ENCODE measurements at places on chromosomes 2 and 18. TPM values are rescaled to one million over a fixed set of nuclear protein-coding genes. Genes with fewer than 3 reads are reported as not detected.

ALPP gene
- not detected for total RNA-seq

TUBB8B gene
- 1.4 TPM for total RNA-seq

UGT1A1 gene
- total RNA-seq, result not detected

CYP27A1 gene
- 24.7 TPM for total RNA-seq

FMNL2 gene
- 42.4 TPM for total RNA-seq

- no peak overlapping the region for H3K4me3 ChIP-seq
- H3K27me3 ChIP-seq, result no peaks in the 10 kb centered on the region
- no peaks in the 10 kb centered on the region for H3K4me1 ChIP-seq
- H3K36me3 ChIP-seq, result no peaks in the 10 kb centered on the region
- no peak overlapping the region for H3K27ac ChIP-seq
Measured at GRCh38 chr2:231882646-231883045, 43.5 kb downstream of the NPPC start.

DNA sequence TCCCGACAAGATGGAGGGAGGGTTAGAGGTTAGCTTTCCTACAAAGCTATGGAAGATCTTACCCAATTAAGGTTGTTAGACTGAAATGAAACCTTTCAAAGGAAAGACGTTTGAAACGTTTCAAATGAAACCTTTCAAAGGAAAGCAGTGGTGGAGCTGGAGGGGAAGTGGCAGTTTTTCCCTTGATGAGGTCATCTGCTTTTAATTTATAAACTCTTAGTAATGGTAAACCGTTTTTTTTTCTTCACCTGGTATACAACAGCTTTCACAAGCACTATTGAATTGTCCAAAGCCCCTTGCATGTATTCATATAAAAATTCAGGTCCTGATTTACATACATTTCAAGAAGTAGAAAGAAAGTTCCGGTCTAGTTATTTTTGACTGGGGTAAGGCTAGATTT, 7.4 kb downstream of the PMAIP1 start:
- peaks cover 8% of the 10 kb centered on the region for H3K36me3 ChIP-seq
- no peak overlapping the region for H3K4me3 ChIP-seq
- peaks cover 5% of the 10 kb centered on the region for H3K4me1 ChIP-seq
- H3K27me3 ChIP-seq, result no peaks in the 10 kb centered on the region
- no peak overlapping the region for H3K27ac ChIP-seq
- no peak for DNase-seq

GRCh38 chr2:68749345-68749744, 14.7 kb downstream of the ARHGAP25 start:
- no peak overlapping the region for H3K4me3 ChIP-seq
- H3K4me1 ChIP-seq, result no peaks in the 10 kb centered on the region
- no peaks in the 10 kb centered on the region for H3K27me3 ChIP-seq
- no peak overlapping the region for H3K27ac ChIP-seq
- no peak for DNase-seq
- H3K36me3 ChIP-seq, result no peaks in the 10 kb centered on the region

DNA sequence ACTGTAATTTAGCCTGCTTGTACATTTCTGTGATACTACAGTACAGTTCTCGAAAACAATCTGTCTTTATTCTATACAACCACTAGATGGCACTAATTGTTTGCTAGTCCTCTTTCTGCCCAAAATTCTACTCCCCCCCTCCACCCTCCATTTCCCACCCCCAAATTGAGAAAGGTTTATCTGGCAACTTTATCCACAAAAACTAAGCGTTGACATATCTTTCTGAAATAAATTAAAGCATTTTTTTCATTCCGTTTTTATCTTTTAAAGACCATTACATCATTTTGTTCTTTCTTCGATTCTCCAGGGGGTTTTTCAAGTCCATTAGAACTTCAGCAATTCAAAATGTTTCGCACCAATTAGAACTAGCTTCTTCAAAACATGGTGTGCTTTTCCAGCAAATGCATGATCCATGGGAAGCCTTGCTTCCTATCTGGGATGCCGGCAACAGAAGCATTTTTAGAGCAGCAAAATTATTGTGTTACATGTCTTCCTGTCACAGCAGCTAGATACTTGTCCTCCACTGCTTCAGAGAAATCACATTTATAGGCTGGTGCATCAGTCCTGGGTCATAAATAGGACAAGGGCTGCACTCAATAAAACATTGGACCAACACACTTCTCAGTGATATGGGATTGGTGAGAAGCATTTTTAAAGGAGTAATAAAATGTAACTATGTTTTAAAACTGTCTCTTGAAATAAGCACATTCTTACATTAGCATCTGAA, 241.3 kb downstream of the PAX3 start:
- H3K4me1 ChIP-seq, result peaks cover 3% of the 10 kb centered on the region
- no peak for DNase-seq
- H3K36me3 ChIP-seq, result no peaks in the 10 kb centered on the region
- H3K4me3 ChIP-seq, result no peak overlapping the region
- peaks cover 93% of the 10 kb centered on the region for H3K27me3 ChIP-seq
- no peak overlapping the region for H3K27ac ChIP-seq

- DNase-seq, result no peak
- H3K27ac ChIP-seq, result no peak overlapping the region
- H3K4me3 ChIP-seq, result no peak overlapping the region
- no peaks in the 10 kb centered on the region for H3K36me3 ChIP-seq
Measured at GRCh38 chr2:19898592-19899329, 3.0 kb downstream of the TTC32 start.

DNA sequence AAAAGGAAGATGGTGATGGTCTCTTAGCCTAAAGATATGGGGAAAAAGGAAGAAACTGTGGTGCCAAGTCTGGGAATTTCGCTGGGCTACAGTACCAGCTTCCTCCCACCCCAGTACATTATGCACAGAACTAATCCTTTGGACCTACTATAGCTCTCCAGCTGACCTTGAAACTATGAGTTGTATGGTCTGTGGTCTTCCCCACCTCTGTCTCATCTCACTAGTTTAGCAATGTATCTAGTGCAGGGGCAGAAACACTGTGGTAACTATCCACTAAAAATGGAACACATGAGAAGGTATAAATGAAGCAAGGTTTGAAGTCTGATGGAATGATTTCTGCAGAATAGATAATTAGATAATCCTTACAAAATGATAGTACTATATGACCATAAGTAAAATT, 190.4 kb upstream of the CCDC150 start:
- peaks cover 6% of the 10 kb centered on the region for H3K4me1 ChIP-seq
- H3K27me3 ChIP-seq, result no peaks in the 10 kb centered on the region
- H3K27ac ChIP-seq, result no peak overlapping the region
- DNase-seq, result no peak

- DNase-seq, result no peak
- H3K27ac ChIP-seq, result no peak overlapping the region
- H3K27me3 ChIP-seq, result no peaks in the 10 kb centered on the region
- no peak overlapping the region for H3K4me3 ChIP-seq
- H3K4me1 ChIP-seq, result peaks cover 8% of the 10 kb centered on the region
Measured at GRCh38 chr2:36463365-36463764, 107.8 kb downstream of the CRIM1 start.

DNA sequence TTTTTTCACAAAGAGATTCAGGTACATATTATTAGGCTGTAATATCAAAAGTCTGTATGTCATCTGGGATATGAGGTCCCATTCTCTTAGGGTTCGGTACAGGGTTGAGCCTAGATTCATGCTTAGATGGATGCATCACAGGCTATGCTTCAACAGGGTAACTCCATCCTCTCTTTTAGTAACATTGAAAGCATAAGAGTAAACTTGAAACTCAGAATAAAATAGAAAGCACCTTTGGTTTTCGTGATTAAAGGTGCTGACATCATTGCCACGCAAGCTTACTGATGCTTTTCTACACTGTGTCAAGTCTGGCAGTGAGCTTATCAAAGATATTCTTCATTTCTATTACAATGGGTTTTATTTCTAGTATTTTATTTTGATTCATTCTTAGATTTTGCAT, 419.1 kb upstream of the DSEL start:
- no peak overlapping the region for H3K27ac ChIP-seq
- H3K36me3 ChIP-seq, result no peaks in the 10 kb centered on the region
- H3K27me3 ChIP-seq, result no peaks in the 10 kb centered on the region
- H3K4me1 ChIP-seq, result no peaks in the 10 kb centered on the region

DNA sequence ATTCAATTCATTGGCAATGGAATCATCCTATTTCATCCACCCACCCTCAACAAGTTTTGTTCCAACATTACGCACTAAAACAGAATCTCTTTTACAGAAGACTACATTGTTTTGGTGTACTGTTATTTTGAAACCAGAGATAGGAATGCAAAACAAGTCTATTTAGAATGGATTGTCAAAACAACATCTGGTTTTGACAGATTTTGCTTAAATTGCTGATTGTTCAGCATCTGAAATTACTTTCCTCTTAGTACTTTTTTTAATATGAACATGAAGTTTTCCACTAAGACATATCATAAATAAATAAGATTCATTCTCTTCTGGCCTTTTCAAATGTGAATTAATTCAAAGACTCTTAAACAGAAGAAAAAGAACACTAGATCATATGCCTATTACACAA, 323.9 kb upstream of the TFPI start:
- H3K27ac ChIP-seq, result no peak overlapping the region
- H3K36me3 ChIP-seq, result no peaks in the 10 kb centered on the region
- no peaks in the 10 kb centered on the region for H3K4me1 ChIP-seq
- no peak for DNase-seq
- H3K4me3 ChIP-seq, result no peak overlapping the region

GRCh38 chr2:3040496-3041140, 337.0 kb downstream of the EIPR1 start:
- no peak for DNase-seq
- no peaks in the 10 kb centered on the region for H3K36me3 ChIP-seq
- no peak overlapping the region for H3K27ac ChIP-seq
- H3K4me3 ChIP-seq, result no peak overlapping the region
- H3K27me3 ChIP-seq, result no peaks in the 10 kb centered on the region
- H3K4me1 ChIP-seq, result no peaks in the 10 kb centered on the region

- H3K27me3 ChIP-seq, result no peaks in the 10 kb centered on the region
- H3K27ac ChIP-seq, result no peak overlapping the region
- no peaks in the 10 kb centered on the region for H3K36me3 ChIP-seq
- no peak overlapping the region for H3K4me3 ChIP-seq
Measured at GRCh38 chr2:81529944-81530343, 1225.4 kb upstream of the LRRTM1 start.

DNA sequence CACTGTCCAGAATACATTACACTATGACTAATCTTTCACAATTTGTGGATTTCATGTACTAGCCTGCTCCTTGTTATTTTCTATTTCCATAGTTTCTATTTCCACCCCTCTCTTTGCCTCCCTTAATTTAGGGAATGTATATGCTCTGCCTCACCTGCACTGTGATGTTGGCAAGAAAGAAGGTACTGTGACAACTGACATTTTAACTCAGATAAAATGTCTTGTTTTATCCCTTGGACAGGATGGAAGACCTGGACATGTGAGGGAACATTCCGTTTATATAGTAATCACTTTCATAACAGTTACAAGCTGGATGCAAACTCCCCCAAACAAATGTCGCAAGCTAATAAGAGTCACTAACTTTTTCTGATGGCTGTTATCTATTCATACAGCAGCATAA, 21.5 kb upstream of the DSG3 start:
- no peak for DNase-seq
- no peak overlapping the region for H3K27ac ChIP-seq
- H3K4me1 ChIP-seq, result no peaks in the 10 kb centered on the region
- H3K27me3 ChIP-seq, result no peaks in the 10 kb centered on the region
- H3K4me3 ChIP-seq, result no peak overlapping the region

- no peak overlapping the region for H3K4me3 ChIP-seq
- H3K27me3 ChIP-seq, result no peaks in the 10 kb centered on the region
- no peak overlapping the region for H3K27ac ChIP-seq
- no peak for DNase-seq
- peaks cover 31% of the 10 kb centered on the region for H3K36me3 ChIP-seq
Measured at GRCh38 chr2:135664623-135665068, 77.0 kb upstream of the UBXN4 start.

DNA sequence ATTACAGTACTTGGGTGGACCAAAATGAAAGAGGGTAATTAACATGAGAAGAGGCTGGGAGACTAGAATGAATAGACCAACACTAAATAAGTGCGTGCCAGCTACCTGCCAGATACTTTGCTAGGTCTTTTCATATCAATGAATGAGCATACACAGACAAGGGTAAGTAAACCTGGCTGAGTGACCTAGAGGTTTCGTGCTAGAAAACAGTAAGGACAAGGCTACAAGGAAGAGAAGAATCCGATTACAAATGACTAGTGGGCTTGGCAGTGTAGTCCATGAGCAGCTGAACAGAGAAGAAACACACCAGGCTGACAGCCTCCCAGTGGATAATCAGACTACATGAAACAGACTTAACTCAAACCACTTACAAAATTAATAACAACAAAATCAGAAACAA, 64.6 kb downstream of the THADA start:
- H3K27ac ChIP-seq, result no peak overlapping the region
- no peak overlapping the region for H3K4me3 ChIP-seq
- H3K36me3 ChIP-seq, result peaks cover 6% of the 10 kb centered on the region
- H3K4me1 ChIP-seq, result no peaks in the 10 kb centered on the region
- DNase-seq, result no peak

- H3K4me3 ChIP-seq, result no peak overlapping the region
- no peak for DNase-seq
- H3K4me1 ChIP-seq, result peaks cover 12% of the 10 kb centered on the region
- no peaks in the 10 kb centered on the region for H3K36me3 ChIP-seq
- no peak overlapping the region for H3K27ac ChIP-seq
Measured at GRCh38 chr2:46945671-46946070, 30.1 kb upstream of the MCFD2 start.

DNA sequence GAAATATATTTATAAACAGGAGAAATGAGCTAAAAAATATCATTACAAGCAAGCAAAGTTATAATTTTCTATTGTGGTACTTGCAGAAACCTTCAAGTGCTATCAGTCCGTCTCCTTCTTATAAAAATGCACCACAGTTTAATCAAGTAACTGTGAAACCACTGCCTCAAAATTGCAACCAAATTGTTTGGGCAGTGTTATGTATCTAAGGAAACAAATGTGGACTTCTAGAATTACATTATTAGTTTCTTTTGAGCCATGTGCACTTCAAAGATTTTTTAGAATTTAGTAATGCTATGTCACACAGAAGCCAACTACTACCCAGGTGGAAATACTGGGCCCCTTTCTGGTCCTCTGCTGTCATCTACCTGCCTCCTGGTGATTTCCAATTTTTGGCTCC, 495.6 kb downstream of the NYAP2 start:
- H3K27me3 ChIP-seq, result no peaks in the 10 kb centered on the region
- no peak overlapping the region for H3K4me3 ChIP-seq
- no peaks in the 10 kb centered on the region for H3K36me3 ChIP-seq
- no peak overlapping the region for H3K27ac ChIP-seq
- no peak for DNase-seq
- H3K4me1 ChIP-seq, result no peaks in the 10 kb centered on the region

DNA sequence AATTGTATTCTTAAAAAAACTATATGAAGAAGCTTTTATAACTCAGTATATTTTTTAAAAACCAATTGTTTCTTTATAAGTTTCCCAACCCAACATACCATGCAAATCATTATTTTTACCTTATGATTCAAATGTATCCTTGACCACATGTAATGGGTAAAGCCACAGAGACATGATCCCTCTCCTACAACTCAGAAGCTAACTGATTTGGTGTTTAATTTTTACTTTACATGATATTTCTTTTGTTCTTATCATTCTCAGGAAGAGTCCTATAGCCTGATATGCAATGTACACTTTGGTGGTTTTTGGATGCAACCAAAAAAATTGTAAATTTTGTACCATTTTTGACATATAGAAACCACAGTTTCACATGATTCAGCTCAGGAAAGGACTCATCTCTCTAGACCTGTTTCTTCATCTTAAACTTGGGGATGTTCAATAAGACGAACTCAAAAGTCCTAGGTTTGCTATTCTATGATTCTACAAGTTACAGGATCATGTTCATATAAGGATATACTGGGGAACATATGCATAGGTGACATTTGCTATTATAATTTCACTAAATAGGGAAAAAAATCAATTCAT, 85.2 kb upstream of the RBBP8 start:
- H3K4me3 ChIP-seq, result no peak overlapping the region
- no peak for DNase-seq
- H3K4me1 ChIP-seq, result no peaks in the 10 kb centered on the region
- H3K27ac ChIP-seq, result no peak overlapping the region
